Cerebellar nuclear complex (tissue), 1 donor: ENCODE measurements at places on chromosomes 1 and 21.

GRCh38 chr1:57324388-57324787 is 99.5 kb downstream of the DAB1 start:
- no peak for DNase-seq

DNA sequence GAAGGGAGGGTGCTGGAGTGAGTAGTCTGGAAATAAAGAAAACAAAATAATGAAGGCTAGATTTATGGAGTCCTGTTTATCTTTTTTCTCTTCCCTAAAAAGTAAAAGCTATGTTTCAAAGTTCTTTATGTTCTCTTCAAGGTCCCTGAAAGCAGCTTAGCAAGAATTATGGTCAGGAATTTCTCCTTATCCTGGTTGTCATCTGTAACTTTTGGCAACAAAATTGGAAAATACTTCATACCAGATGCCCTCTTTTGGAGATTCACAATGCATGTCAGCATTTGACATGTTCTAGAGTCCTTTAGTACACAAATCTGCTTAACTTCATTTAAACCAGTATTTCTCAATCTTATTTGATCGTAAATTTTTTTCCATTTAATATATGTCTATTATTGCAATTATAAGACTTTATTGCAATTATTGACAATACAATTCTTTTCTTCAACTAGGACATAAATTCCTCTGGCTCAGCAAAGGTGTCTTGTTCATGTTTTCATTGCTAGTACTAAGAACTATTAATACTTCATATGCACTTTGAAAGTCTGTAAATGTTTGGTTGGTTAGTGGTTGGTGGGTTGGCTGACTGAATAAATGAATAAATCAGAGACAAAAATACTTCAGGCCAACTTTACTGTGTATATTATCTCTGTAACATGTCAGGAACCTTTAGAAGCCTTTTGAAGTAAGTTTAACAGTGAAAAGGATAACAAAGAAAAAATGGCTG is 101.5 kb downstream of the ATP1B1 start:
- no peak for DNase-seq

DNA sequence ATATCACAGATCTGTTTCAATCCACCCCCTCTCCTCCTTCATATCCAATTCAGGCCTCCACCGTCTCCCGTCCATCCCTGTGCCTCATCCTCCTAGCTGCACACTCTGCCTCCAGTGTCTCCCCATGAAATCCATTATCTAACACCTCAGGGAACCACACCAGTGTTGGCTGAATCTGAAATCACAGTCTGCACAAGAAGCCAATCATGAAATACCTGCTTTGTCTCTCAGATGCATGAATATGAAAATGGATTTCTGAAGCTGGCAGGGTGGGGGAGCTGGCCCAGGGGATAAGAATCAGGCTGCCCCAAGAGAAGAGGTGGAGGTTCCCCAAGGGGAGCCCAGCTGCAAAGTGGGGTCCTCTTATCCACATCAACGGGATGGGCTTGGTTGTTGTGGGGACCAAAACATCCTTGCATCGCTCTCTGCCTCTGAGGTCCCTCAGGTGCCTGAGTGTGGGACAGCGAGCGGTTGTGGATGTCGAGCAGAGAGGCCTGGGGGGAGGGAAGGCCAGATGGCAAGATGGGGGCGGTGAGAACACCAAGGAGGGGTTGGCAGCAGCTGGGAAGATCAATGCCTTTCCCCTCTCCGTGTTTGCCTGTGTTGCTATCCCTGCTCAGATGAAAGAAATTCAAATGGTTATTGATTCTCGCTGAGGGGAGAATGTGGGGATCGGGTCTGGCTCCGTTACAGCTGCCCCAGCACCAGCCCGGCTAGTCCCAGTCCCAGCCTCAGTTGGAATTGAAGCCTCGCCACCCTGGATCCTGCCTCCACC is 237.3 kb upstream of the POU3F1 start:
- DNase-seq: no peak

GRCh38 chr1:168466714-168467131 is 77.1 kb downstream of the XCL2 start:
- no peak for DNase-seq

DNA sequence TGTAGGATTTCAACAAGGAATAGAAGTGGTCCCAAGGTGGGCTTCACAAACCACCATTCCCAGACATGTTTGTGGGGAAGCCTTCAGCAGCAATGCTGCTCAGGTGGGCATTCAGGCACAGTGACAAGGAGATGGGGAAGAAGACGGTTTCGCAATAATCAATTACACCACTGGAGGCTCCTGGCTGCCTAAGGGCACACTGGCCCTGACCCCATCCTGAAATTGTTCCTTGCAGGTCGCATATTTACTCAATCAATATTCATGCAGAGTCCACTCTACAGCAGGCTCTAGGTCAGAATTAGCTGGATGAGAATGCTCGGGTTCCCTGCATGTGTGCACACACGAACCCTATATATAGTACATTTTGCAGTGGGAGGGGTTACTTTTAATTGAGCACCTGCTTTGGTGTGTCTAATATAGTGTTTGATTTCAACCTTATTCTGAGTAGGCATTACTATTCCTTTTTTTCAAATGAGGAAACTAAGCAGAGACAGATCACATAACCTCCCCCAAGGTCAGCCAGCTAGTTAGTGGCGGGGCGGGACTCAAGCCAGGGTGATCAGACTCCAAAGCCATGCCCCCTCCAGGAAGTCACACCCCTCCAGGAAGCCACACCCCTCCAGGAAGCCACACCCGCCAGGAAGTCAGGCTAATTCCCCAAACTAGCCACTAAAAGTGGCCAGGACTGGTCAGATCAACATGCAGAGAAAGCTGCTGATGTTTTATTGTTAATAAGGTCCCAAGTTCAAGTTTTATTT is 106.5 kb downstream of the HLCS start:
- DNase-seq: no peak

DNA sequence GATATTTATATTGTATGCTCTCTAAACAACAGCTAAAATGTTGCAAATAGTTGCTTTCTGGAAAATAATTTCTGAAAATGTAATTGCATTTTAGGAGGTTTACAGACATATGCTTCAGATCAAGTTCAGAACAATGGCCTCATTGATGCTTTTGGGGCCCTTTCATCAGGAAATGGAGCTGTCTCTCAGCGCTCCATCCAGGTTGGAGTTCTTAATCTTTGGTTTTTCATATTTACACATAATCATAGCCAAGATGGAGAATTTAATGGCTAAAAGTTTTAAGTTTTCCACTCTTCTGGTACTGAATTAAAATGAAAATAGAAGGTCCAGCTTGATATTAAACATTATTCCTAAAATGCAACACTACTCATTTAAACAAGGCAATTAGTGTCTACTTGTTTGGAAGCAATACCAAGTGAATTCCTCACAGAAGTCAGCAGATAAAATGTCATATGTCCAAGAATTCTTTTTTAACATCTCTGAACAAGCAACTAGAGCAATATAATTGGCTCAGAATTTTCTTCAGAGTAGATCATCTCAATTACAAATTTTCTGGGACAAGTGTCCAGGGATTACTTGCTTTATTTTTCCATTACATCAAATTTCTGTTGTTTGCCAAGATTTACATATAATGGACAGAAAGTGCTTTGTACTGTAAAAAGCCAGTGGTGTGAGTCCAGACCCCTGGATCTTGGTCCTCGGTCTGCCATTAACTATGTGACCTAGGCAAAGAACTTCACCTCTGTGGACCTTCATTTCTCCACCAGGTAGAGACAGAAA is 22.6 kb downstream of the CLCA1 start:
- no peak for DNase-seq

DNA sequence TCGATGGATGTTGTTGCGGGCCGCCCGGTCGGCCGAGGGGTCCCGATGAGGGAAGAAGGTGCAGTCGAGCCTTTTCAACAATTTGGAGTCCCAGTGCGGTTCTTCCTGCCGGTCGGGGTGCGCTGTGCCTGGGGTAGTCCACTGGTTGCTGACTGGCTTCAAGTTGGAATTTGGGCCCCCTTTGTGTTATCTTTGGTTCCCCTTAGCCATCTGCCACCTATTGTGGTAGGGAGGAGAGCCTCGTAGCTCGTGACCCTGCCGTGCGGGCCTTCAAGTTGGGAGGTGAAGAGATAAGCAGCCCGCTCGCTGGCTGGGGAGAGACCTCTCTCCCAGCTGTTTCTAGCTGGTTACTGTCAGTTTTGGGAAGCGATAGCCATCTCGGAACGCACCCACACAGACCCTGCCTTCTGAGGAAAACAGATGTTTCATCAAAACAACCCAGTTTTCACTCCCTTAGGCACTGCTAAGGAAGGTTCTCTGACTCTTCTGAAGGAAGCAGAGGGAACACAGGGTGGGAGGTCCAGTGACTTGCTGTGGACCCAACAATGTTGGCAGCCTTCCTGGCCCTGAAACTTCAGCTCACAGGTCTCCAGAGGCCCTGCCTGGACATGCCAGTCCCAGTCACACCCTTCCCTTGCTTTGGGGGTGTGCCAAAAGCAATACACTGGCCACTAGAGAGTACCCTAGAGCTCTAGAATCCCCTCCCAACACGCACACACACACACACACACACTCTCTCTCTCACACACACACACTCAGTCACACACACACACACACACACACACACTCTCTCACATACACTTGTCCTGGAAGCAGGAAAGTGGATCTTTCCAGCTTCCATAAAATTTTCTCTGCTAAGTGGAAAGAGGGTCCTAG is 1.0 kb downstream of the BTG2 start:
- no peak for DNase-seq

DNA sequence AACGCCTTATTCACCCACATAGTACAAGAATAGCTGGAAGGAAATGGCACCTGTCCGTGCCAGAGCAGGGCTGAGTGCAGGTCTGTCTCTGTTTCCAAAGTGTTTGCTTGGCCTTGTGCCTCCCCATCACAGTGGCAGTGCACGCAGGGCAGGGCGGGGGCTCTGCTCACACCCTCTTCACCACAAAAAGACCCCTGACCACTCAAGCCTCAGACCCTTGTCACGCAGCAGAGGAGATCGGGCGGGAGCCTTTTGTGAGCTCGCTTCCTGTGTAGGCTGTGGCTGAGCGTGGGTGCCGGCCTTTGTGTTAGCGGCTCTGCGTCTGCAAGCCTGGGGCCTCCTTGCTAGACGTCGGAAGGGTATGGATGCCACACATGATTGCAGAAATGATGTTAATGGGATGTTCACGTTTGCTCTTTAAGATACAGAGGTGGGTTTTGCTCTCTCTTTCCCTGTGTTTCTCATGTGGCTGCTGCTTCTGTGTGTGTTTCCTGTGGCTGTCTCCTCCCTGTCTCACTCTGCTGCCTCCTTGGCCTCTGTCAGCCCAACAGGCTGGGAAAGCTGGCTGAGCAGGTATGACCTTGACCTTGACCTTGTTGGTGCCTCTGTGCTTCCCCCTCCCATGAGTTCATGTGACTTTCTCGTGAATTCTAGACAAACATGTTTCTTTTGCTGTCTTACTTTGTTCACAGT is 45.4 kb downstream of the S100B start:
- no peak for DNase-seq
